ENCODE measurements at places on chromosomes 2 and 18. TPM values are rescaled to one million over a fixed set of nuclear protein-coding genes. Genes with fewer than 3 reads are reported as not detected.

The IL36A gene
- polyA plus RNA-seq, result not detected

The ALPP gene
- not detected for polyA plus RNA-seq

The ARHGAP25 gene
- 134 TPM for polyA plus RNA-seq

The SCN3A gene
- not detected for polyA plus RNA-seq

The FARSB gene
- polyA plus RNA-seq, result 27.6 TPM

The CTAGE1 gene
- polyA plus RNA-seq, result not detected

- DNase-seq, result no peak
These were observed 132.9 kb upstream of the HDAC4 start for GRCh38 chr2:239533569-239534316.

DNA sequence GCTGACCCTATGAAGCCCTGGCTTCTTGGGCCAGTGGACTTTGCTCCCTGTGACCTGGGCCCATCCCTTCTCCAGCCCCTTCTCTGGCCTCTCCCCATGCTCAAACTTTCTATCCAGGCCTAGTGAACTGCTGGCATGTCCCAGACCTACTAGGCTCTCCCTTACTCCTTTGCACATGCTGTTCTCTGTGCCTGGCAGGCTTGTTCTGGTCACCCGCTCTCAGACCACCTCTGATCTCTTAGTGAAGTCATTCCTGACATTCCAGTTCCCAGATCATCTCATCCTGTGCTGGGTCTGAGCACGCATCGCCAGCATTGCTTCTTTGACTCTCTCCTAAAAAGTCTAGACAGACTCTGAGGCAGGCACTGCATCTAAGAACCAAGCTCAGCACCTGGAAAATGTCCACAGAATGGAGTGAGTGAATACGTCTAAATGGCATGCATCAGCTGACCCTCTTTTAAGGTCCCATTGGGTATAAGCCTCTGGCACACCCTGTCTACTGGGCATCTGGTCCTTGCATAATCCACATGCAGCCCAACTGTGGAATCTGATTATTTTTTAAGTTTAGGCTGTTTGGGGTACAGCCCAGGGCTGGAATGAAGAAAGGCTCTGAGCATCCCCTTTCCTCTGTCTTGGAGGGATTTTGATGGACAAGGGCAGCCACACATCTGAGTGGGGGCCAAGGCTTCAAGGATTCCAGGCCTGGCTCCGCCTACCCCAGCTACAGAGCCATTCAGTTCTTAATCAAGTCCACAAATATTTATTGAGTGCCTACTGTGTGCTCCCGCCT is 130.6 kb upstream of the HAAO start:
- DNase-seq, result no peak

DNA sequence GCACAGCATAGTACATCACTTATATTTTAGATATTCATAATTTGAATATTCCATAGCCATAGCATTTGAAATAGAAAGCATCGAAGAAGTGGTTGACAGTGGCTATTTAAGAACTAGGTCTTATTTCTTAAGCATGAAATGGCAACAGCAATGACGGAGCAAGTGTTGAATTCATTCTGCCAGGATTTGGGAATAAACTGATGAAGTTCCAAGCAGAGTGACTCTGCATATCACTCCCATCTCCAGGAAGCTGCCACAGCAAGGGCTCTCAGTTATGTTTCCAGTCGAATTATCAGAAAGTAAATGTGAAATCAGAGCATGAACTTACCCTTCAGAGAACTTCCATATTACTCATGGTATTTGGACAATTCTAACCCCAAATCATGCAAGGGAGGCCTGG is 208.1 kb downstream of the IKZF2 start:
- no peak for DNase-seq

- no peak for DNase-seq
These were observed 10.0 kb downstream of the TTL start for GRCh38 chr2:112491946-112492345.

- no peak for DNase-seq
These were observed 214.6 kb downstream of the RDH14 start for GRCh38 chr2:18345848-18346247.

DNA sequence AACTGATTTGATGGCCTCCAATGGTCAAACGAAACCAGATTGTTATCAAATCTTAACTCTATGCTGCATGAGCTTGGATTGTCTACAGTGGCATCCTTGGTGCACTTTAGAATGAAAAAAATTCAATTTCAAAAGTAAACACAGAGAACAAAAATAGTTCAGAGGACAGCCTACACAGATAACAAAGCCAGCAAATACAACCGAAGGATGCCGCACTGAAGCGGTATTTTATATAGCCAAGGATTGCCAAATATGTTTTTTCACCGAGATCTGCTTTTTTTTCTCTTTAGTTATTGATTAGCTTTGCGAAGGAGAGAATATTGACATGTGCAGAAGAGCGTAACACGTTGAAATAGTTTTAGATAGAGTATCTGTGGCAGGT is 72.0 kb downstream of the SLC4A3 start:
- DNase-seq, result no peak

DNA sequence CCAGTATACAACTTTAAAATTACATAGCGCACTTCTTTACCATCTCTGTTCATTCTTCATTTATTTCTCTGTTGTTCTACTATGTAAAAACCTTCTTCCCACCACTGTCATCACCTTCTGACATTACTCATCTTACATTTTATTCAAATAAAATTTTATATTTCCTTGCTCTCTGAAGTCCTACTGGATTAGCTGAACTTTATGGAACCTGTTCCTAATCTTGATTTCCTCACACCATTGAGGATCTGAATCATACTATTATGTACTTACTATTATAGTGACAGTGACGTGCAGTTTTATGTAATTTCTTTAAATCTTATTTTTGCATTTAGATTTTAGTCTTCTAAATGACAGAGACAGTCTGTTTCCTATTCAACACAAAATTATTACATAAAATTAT is 98.3 kb downstream of the DYNAP start:
- no peak for DNase-seq

DNA sequence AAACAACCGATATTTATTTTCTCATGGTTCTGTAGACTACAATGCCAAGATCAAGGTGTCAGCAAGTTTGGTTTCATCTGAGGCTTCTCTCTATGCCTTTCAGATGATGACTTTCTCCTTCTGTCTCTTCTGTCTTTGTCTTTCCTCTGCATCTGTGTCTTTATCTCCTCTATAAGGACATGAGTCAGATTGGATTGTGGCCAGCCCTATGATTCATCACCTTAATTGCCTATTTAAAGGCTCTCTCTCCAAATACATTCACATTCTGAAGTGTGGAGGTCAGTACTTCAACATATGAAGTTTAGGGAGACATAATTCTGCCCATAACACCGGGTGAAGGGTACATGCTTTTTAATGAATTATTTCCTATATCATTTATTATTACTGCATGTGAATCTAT is 71.2 kb upstream of the CNTNAP5 start:
- no peak for DNase-seq

DNA sequence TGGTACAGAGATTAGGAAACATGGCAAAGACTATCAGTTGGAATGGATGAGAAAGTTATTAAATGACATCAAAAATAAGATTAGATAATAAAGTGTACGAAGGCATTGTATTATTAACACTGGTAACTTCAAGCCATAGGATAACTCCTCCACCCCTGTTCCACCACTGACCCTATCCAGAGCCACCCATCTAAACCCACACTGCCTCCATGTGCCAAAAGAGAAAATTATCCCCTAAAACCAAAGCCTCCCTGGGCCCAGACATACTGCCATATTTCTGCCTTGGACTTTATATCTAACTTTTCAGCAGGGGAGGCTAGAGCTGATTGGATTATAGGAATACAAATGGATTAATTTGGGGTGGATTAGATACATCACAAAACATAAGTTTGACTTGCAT is 443.7 kb downstream of the BCL11A start:
- no peak for DNase-seq

DNA sequence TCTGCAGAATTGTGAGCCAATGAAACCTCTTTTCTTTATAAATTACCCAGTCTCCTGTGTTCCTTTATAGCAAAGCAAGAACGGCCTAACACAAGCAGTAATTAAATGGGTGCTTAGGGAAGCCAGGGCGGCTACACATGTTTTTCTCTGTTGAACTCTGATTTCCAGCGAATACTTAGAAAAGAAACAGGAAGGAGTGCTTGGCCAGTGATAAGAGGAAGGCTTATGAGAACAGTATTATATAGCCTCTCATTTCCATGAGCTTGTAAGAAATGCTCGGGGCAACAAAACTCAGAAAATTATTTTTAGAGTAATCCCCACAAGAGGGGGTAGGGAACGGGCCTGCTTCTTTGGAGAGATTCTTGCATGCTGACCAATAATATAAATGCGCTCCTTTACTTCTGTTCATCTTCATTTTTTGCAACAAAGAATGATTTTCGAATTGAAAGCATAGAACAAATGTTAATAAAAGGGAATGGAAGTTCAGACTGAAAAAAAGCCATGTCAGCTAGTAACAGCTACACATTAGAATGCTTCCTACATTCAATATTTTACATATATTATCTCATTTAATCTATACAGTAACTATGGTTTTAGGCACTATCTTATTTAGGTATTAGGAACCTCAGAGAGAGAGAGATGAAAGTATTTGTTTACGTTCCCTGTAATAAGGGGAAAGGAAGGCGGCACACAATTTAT is 49.7 kb upstream of the CCDC85A start:
- DNase-seq, result no peak

GRCh38 chr2:174554529-174555150 is 43.0 kb downstream of the WIPF1 start:
- no peak for DNase-seq

DNA sequence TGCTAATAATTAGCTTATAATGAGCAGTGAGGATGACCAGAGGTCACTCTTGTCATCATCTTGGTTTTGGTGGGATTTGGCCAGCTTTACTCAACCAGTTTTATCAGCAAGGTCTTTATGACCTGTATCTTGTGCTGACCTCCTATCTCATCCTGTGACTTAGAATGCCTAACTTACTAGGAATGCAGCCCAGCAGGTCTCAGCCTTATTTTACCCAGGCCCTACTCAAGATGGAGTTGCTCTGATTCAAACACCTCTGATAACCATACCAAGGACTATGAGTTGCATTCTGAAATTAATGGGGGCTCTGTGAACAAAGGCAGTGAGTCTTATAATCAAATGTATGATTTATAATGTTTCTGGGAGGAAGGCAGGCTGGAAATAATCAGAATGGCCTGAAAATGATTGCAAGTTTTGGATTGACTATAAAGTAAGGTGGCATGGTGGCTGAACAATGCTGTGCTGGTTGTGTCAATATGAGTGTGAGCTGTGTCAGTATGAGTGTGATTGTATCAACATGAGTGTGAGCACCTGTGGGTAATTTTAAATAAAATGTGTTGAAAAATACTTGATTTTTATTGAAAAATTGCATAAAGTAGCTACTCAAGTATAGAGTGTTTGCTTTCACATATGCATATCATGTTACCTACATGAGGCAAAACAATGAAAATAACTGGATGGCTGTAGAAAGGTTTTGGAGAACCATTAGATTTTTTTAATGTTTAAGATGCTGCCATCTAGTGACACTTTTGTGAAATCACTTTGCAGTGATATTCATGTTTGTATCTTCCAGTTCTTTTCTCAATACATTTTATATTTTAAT is 103.0 kb downstream of the KYNU start:
- DNase-seq, result no peak

DNA sequence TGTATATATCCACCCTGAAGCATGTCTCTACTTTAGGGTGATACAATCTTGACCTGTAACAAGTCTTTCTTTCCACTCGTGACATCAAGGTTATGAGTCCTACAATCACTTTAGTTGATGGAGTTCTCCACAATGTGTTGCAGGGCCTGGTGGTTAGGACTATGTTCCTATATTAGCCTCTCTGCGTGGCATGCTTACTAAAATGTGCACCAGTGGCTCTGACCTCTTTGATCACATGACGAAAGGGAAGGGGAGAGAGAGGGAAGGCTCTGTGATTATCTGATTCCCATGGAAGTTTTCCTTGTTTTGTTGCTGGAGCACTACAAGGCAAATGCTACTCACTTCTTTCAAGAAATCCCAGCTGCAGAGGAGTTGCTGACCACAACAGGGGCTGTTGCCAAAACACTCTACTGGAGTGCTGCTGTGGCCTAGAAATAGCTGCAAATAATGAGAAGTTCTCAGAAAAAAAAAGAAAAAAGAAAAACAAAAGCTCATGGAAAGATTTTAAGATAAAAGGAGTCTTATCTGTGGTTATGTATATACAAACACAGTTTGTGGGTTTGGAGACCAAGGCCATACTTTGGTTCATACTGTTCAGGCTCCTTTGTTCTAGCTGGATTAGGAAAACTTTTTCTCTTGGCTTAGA is 272.8 kb upstream of the MMADHC start:
- no peak for DNase-seq

GRCh38 chr2:234745347-234745746 is 206.5 kb upstream of the SH3BP4 start:
- DNase-seq, result no peak

DNA sequence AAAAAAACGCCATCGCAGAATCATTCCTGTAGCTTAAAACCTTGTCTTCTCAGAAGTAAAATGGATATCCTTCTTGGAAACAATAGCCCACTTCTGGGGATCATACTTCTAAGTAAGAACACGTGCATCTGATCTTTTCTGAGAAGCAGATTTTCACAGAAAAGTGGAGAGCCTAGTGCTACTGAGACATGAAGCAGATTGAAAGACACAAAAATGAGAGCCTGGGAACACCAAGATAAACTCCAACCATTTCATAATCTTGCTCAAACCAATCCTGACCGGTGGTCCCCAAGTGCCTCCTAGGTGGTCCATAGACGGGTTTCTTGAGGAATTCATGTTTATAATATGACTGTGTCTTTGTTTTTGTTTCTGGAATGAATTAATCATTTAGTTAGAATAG is 191.2 kb downstream of the IRS1 start:
- DNase-seq, result no peak

DNA sequence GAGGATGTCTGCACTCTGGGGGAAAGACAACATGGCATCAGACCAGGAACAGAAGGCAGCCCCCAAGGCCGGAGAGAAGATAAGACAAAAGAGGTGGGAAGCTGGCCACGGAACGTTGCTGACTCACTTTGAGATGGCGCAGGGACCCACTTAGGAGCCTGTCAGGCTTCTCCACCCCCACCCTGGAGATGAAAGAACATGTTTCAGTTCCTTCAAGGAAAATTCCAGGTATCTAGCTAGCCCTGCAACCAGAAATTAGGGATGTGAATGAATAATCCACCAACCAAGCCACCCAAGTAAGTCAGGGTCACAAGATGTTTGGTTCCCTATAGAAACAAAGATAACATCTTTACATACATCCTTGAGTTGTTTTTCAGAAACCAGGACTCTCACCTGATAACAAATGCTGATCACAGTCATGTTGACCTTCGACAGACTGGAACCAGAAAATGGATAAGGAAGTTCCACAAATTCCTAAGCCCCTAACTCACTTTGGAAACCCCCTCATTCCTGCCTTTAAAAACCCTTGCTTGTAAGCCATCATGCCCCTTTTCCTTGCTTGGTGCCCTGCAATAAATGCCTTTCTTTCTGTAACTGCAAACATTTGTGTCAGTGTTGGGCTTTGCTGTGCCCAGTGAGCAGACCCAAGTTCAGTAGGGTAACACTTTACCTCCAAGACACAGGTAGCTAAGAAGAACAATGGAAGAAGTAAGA is 31.9 kb downstream of the PSTPIP2 start:
- no peak for DNase-seq

- DNase-seq, result no peak
These were observed 32.4 kb upstream of the ACYP2 start for GRCh38 chr2:54083021-54083420.

All from naive thymus-derived CD4-positive, alpha-beta T cell (primary cell).